ENCODE measurements at places on chromosomes 3 and 15.
A peak's percentile ranks its signal among the peaks of the same experiment; 100 is the strongest.

GRCh38 chr3:28718074-28718849 lies 369.6 kb upstream of the AZI2 start:
- DNase-seq: no peak

GRCh38 chr15:71093054-71094024 lies 21.9 kb upstream of the THSD4 start:
- no peak for DNase-seq

DNA sequence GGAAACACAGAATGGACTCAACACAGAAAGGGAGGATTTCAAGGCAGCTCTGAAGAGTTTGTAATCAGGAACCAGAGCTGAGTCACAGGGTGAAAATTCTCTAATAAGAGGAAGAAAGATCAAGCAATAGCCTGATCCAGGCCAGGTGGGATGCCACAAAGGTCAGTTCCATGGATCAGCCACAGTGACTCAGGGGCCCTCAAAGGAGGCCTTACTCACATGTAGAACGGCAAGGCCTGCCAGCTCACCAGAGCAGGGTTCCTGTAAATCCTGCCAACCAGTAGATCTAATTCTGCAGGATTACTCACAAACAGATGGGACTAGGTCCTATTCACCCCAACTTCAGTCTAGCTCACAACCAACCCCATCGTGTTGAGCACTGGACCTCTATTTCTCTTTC lies 78.3 kb upstream of the PPP2R3A start:
- DNase-seq: no peak

GRCh38 chr3:100496711-100497261 lies 4.4 kb downstream of the TMEM45A start:
- no peak for DNase-seq

- no peak for DNase-seq
Measured at GRCh38 chr3:41701191-41701698, 260.7 kb downstream of the ULK4 start.

DNA sequence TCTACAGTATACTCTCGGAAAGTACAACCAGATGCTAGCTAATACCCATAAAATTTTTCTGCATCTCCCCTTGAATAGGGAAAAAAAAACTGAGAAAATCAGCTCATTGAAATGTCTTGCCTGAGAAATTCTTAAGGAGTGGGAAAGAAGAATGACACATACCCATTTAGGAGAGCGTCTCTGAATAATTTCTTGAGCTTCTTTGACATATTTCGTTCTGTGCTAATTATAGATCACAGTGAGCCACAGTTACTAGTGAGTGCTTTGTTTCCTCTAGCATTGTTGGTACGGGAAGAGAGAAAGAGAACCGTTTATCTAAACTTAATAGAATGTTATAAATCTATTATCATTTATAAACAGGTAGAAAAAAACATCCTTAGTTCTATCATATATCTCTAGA lies 588.4 kb downstream of the UNC13C start:
- DNase-seq: no peak

DNA sequence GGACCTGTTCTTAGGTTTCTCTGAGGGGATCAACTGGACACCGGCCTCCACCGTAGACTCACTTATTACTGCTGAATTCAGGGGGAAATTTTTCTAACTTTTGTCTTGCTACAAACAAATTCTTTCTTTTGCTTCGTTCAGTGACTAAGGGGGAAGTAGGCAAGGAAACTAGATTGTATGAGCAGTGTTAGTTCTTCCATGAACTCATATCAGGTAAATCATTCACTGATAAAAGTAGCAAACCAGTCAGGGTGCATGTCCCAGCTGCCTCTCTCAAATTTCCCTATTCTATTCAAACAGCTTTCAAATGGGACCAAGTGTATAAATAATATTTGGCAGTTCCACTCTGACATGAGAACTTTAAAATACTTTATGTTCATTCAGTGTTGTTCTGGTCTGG lies 7.3 kb upstream of the CCDC13 start:
- DNase-seq: no peak

DNA sequence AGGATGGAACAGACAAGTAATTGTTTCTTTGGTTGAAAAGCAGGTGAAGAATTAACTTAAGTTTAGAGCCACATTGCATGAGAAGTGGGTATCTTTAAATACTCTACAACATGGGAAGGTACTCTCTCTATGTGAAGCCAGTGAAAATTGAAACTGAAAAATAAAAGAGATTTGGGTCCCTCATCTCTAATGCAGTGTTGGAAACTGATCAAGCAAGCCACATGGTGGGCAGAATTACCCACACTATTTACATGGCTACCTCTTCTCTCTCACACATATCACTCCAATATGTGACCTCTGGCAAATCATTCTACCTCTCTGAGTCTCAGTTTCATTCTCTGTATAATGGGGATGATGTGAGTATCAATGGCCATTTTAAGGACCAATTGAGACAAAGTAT lies 339.0 kb downstream of the IL5RA start:
- no peak for DNase-seq

DNA sequence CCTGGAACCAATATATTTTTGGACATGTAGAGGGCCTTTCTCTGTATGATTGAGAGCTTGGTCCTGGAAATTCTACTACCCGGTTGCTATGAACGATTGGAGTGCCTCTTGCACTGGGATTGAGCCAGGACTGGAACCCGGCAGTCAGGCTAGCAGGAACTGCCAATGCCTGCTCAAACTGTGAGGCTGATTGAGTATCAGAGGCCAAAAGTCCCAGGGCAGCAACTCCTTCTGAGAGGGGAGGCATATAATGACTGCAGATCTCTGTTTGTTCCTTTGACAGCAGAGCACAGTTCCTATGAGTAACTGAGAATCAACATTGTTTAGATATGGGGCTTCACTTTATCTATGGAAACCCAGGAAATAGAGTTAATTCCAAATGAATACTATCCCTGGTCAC lies 12.9 kb downstream of the IQCH start:
- DNase-seq: no peak

- DNase-seq: no peak
Measured at GRCh38 chr3:139472380-139473010, 3.8 kb downstream of the RBP2 start.

GRCh38 chr3:74559261-74559660 lies 55.2 kb downstream of the CNTN3 start:
- no peak for DNase-seq

GRCh38 chr3:181327349-181327748 lies 337.8 kb upstream of the DNAJC19 start:
- no peak for DNase-seq

DNA sequence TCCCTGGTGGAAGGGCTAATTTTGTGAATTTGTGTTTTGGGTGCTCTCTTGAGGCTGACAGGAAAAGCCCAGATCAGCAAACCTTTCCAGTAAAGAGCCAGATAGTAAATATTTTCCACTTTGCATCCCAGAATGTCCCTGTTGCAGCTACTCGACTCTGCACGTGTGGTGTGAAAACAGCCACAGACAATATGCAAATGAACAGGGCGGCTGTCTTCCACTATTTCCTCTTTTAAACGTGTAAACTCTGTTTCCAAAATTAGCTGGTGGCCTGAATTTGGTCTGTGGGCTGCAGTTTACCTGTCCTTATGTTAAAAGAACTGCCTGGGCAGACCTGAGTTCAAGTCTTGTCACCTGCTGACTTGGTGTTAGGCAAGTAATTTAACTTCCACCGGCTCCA lies 202.7 kb downstream of the EDEM1 start:
- no peak for DNase-seq

- peak; percentile 62 for DNase-seq
Measured at GRCh38 chr3:48694610-48695392, 9.1 kb upstream of the NCKIPSD start.

DNA sequence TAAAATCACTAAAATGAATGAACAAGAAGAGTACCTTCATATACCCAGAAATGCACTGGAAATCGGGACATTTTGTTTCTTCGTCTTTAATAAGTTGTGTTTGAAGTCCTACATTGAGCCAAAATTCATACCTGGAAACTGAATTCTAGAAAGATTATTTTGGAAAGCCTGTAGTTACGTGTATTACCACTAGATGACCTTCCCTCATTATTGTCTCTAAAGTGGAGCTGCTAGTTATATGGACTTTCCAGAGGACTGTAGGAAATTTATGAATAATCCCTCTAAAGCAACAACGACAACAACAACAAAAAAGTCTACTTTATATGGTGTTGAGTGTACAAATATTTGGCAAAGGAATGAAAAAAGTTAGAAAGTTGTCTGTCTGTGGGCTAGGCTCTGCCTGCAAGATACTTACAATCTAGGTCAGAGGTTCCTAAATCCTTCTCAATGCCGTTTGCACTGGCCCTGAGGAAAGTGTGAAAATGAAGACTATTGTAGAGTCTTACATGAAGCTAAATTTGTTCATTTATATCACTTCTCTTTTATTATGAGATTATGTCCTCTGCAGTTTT lies 234.8 kb upstream of the NR2E3 start:
- no peak for DNase-seq

DNA sequence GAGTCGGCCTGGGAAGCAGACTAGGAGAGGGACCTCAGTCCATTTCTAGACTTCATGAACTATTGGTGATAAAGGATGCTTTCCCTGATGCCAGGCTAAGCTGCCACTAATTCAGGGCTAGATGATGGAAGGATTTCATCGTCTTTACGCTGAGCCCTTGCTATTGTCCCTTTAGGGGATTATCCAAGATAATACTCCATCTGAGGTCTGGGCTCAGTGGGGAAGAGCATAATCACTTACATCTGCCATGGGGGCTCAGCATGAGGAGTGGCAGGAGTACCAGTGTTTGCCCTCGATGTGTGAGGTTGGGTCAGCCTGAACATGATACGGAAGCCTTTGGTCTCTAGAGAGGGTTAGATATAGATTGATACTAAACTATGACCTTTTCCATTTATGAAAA lies 47.3 kb downstream of the PTPRG start:
- DNase-seq: no peak

- no peak for DNase-seq
Measured at GRCh38 chr15:27714675-27715074, 384.4 kb downstream of the OCA2 start.

- no peak for DNase-seq
Measured at GRCh38 chr15:78054966-78055365, 22.5 kb downstream of the TBC1D2B start.

GRCh38 chr3:128491691-128491940 lies 1.4 kb downstream of the GATA2 start:
- no peak for DNase-seq

DNA sequence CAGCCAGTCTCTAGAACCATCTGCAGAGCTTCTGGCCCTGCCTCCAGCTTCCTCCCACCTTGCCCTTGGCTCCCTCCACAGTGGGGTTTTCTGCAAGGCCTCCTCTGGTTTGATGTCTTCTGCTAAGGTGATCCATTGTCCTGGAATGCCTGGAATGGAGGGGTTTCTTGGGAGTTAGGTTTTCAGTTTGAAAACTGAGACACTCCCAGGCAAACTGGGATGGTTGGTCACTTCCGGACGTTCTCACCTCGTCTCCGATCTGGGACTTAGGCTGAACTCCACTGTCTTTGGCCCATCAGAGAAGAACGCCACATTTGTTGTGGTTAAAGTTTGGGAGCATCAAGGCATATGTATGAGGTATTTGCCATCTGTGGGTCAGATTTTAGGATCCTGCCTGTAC lies 77.4 kb upstream of the KLHL25 start:
- no peak for DNase-seq

GRCh38 chr15:70344666-70345065 lies 246.9 kb upstream of the TLE3 start:
- DNase-seq: no peak

GRCh38 chr3:115062412-115062956 lies 84.6 kb downstream of the ZBTB20 start:
- DNase-seq: no peak

GRCh38 chr3:188242436-188243123 lies 88.6 kb downstream of the LPP start:
- DNase-seq: no peak

DNA sequence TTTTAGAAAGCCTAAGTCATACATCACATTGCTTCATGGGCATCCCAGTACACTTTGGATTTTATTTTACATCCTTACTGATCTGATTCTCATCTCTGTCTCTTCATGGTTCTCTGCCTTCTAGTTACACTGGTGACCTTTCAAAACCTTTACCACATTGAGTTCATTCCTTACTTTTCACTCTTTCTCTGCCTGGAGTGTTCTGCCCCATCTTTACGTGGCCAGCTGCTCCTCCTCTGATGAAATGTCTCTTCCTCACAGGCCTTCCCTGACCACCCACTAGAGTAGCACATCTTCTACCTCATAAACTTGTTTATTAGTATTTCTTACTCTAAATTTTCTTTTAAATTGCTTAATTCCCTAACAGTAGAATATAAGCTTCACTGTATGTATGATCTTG lies 17.7 kb downstream of the CTNNB1 start:
- DNase-seq: no peak

- no peak for DNase-seq
Measured at GRCh38 chr15:79689030-79689429, 207.8 kb downstream of the MTHFS start.

- no peak for DNase-seq
Measured at GRCh38 chr3:107994181-107994580, 96.7 kb downstream of the CD47 start.

- no peak for DNase-seq
Measured at GRCh38 chr3:25449857-25450256, 21.8 kb downstream of the RARB start.

GRCh38 chr15:56205061-56205876 lies 38.4 kb downstream of the RFX7 start:
- no peak for DNase-seq

GRCh38 chr3:95123104-95123503 lies 1060.2 kb downstream of the NSUN3 start:
- no peak for DNase-seq

- no peak for DNase-seq
Measured at GRCh38 chr15:29141308-29142128, 128.1 kb downstream of the NSMCE3 start.

DNA sequence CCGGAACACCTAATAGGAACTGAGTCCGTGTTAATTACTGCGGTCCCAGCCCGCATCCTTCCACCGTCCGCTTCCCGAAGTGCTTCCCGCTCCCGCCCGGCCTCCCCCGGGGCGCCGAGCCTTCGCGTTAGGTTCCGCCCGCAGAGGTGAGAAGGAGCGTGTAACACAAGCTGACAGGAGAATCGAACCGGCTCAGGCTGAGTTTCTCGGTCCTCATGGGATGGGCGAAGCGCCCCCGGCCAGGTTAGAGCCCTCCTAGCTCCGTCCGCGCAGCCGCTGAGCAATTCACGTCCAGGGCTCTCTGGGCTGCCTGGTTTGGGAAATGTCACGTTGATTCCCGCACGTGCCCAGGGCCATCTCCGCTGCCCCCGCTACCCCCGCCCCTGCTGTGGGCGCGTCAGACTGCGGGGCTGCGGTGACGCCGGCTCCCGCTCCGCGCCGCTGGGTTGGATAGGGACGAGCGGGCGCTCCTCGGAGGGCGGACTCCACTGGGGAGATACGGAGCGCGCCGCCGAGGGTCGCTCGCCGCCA lies 954 bp downstream of the CLDN11 start:
- DNase-seq: peak; percentile 9

DNA sequence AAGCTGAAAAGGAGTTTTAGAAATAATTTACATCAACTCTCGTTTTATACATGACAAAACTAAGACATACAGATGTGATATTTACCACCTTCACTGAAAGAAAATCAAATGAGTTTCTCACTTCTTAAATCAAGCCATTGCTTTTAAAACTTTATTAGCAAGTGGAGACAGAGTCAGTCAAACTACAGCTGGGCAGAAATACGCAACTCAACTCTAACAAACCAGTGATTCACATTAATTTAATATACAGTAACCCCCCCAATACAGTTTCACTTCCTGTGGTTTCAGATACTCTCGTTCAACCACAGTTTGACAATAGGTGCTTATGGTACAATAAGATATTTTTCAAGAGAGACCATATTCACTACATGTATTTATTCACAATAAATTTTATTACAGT lies 477.1 kb downstream of the MAGI1 start:
- no peak for DNase-seq
